ENCODE measurements at places on chromosomes 5 and 9. TPM values are rescaled to one million over a fixed set of nuclear protein-coding genes. Genes with fewer than 3 reads are reported as not detected.

Gene HTR1A
- total RNA-seq: not detected

Gene GLRA1
- total RNA-seq: not detected

DNA sequence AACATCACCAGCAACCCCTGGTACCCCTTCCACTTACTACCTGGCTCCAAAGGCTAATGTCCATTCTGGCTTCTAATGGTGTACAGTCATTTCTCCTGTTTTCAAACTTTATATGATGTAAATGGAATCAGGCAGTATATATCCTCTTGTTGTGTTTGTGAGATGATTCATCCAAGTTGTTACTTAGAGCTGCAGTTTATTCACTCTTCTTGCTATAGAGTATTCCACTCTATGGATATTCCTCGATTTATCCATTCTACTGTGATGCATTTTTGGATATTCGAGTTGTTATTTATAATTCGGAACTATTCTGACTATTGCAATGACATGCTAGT, 32.4 kb downstream of the IRF1 start:
- no peak overlapping the region for H3K4me3 ChIP-seq
- peaks cover 61% of the 10 kb centered on the region for H3K4me1 ChIP-seq
- no peak overlapping the region for H3K27ac ChIP-seq
- H3K27me3 ChIP-seq: no peaks in the 10 kb centered on the region

DNA sequence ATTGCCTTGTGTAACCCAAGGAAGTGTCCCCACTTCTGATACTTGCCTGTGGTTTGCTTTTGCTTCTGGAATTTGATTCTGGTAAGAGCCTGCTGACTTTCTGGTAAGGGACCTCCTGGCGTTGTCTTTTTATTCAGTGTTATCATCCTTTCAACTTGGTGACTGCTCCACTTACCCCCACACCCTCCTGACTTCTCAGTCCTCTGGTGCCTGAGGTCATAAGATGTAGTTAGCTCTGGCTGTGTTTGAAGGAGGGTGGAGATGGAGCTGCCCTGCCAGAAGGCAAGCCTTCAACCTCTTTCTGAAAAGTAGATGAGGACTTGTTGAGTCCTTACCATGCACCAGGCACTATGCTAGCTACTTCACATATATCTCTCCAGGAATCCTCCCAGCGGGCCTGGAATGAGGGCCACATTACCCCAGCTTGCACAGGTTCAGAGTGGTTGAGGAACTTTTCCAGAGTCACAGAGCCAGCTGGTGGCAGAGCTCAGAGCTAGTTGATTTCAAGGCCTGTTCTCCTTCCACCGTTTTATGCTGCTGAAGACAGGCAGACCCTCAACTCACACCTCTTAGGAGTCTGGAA, 45.2 kb upstream of the PITX1 start:
- H3K27ac ChIP-seq: no peak overlapping the region
- no peaks in the 10 kb centered on the region for H3K4me1 ChIP-seq
- no peak overlapping the region for H3K4me3 ChIP-seq

DNA sequence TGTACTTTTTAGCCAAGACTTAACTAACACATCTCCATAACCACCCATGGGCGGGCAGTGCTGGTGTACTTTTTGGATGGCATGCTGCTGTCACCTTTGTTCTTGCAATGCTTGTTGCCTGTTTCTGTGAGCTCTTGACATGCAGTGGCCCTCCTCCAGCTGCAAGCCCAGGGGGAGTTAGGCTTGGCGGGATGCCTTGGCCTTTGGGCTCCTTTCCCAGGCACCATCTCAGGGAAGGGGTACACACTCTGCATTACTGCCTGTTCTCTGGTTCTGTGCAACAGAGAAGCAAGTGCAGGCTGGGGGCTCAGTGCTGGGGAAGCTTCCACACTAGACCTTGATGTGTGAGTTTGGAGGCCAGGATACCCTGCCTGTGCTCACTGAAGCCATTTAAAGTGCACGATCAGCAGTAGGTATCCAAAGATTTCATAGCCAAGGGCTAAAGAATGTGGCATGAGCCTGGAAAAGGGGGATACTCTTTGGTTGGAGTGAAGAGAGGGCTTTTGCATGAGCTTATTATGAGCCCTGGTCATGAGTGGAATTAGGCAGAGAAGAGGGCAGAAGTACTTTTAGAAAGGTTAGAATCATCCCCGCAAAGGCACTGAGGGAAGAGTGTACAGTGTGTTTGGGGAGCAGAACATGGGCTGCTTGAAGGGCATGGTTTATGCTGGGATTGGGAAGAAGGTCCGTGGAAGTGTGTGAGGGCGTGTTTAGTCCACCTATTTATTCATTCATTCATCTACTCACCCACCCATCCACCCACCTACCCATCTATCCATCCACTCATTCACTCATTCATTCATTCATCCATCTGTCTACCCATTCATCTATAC, 22.5 kb downstream of the PSAT1 start:
- H3K27ac ChIP-seq: no peak overlapping the region
- peaks cover 21% of the 10 kb centered on the region for H3K36me3 ChIP-seq
- H3K4me1 ChIP-seq: no peaks in the 10 kb centered on the region

DNA sequence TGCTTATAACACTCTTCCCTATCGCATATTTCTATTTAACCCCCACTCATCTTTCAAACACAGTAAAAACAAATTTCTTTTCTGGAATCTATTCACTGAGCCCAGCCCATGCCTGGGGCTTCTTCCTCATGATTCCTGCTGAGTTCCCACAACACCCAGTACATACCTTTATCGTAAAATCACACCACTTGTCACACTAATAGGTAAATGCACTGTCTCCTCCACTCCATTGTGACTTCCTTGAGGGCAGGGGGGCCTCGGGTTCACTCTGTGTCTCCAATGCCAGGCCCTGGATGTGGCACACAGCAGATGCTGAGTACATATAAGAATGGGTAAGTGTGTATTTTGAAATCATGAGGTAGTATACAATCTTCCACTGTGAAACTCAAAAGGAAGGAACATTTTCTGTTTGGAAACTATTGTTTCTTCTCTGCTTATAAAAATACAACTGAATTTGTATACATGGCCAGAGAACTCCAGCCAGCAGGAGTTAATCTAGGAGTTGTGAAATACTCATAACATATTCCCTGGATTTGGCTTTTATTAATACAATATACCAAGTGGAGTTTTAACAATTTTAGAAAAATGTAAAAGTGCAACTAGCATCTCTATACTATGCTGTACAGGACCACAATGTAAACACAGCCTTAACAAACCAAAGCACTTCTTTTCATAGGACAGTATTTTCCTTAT, 7.2 kb downstream of the PLK2 start:
- H3K36me3 ChIP-seq: peaks cover 26% of the 10 kb centered on the region
- no peak for DNase-seq
- no peak overlapping the region for H3K27ac ChIP-seq
- H3K4me3 ChIP-seq: no peak overlapping the region

DNA sequence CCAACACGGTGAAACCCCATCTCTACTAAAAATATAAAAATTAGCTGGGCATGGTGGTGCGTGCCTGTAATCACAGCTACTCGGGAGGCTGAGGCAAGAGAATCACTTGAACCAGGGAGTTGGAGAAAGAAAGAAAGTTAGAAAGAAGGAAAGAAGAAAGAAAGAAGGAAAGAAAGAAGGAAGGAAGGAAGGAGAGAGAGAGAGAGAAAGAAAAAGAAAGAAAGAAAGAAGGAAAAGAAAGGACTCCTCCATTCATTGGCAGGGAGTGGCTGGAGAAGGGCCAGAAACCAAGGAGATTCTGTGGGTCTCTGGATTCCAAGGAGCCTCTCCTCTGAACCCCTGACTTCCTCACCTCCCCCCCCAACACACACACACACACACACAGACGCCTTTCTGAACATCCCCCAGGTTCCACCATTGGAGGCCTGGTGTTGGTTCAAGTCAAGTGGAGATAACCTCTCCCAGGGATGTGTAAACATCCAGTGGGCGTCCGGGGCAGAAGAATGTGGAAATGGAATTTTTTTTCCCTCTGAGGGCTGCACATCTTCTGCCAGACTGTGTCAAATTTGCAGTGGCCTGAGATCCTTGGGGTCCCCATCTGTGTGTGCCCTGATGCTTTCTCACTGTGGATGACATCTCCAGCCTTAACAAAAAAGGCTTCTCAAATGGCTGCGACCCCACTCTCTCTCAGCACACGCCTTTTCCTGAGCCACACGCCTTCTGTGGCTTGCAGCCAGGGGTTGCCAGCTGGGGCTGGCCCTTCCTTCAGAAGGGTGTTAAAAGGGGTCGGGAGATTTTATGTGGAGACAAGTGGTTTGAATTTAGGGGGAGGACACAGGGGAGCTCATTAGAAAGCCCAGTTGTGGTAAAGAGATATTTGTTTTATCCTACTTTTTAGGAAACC, 109.3 kb upstream of the HAND1 start:
- no peak overlapping the region for H3K4me3 ChIP-seq
- H3K27ac ChIP-seq: no peak overlapping the region
- no peaks in the 10 kb centered on the region for H3K36me3 ChIP-seq
- no peak for DNase-seq
- H3K4me1 ChIP-seq: no peaks in the 10 kb centered on the region

- peaks cover 4% of the 10 kb centered on the region for H3K4me1 ChIP-seq
- no peaks in the 10 kb centered on the region for H3K36me3 ChIP-seq
- H3K4me3 ChIP-seq: no peak overlapping the region
- no peak overlapping the region for H3K27ac ChIP-seq
Measured at GRCh38 chr5:9166202-9167112, 379.4 kb downstream of the SEMA5A start.

DNA sequence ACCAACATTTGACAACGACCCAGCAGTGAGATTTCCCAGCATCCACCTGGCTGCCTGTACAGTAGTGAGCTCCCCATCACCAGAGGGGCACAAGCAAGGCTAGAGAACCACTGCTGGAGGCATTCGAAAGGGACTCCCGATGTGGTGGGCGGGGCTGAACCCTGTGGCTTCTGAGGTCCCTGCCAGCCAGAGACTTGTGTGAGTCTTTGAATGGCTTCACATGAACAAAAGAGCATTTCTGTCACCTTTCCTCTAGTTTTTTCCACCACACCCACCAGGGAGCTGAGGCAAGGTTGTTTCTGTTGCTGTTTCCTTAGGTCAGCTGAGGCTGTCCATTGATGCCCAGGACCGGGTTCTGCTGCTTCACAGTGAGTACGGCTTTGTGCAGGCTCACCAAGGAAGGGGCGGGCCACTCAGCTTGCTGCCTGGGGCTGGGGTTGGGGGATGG, 15.7 kb downstream of the RGS3 start:
- no peak for DNase-seq
- H3K4me1 ChIP-seq: no peaks in the 10 kb centered on the region
- no peaks in the 10 kb centered on the region for H3K27me3 ChIP-seq
- H3K27ac ChIP-seq: no peak overlapping the region

DNA sequence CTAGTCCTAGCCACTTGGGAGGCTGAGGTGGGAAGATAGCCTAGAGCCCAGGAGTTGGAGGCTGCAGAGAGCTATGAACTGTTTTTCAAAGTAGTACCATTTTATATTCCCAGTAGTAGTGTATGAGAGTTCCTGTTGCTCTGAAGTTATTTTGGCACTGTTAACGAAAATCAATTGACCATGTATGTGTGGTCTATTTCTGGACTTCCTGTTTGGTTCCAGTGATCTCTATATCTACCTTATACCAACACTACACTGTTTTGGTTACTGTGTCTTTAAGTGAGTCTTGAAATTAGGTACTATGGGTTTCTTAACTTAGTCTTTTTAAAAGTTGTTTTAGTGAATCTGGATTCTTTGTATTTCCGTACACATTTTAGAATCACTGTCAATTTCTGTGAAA, 13.6 kb downstream of the SLF1 start:
- no peaks in the 10 kb centered on the region for H3K4me1 ChIP-seq
- peaks cover 16% of the 10 kb centered on the region for H3K36me3 ChIP-seq
- H3K27me3 ChIP-seq: no peaks in the 10 kb centered on the region
- H3K27ac ChIP-seq: no peak overlapping the region
- H3K4me3 ChIP-seq: no peak overlapping the region
- DNase-seq: no peak

GRCh38 chr9:105023788-105024187, 95.8 kb upstream of the ABCA1 start:
- no peaks in the 10 kb centered on the region for H3K36me3 ChIP-seq
- H3K4me3 ChIP-seq: no peak overlapping the region
- DNase-seq: no peak
- no peaks in the 10 kb centered on the region for H3K27me3 ChIP-seq
- no peaks in the 10 kb centered on the region for H3K4me1 ChIP-seq
